ENCODE measurements at places on chromosomes 12 and 14.
A peak's percentile ranks its signal among the peaks of the same experiment; 100 is the strongest.

DNA sequence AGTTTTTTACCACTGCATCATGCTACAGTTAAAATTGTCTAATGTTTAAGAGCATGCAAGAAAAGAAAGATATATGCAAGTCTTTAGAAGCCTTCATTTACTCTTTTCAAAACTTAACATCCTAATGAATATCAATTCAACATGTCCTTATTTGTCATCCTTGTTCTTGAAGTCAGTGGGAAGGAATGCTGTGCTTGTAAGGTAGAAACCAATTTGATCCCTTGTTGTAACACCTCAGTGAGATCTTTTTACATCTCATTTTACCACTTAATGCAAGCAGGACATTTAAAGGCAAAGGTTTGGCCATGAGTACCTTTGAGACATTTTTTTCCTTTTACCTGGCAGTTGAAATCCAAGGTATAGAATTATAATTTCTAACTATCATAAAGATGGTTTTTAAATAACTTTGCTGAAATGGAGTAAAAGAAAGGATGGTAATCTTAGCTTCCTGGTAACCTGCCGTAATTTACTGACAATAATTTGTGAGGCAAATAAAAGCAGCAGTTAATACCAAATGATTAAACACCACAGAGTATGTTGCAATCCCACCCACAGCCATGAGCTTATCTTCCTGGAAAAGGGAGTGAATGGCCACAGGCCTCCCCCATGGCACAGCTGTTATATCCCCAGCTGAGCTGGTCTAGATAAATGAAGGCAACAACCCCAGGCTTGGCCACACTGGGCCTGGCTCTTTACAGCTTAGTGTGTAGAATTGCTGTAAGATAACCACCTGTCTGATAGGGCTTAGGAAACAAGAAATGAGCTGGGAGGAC, 33.2 kb upstream of the STRN3 start:
- no peak for DNase-seq

DNA sequence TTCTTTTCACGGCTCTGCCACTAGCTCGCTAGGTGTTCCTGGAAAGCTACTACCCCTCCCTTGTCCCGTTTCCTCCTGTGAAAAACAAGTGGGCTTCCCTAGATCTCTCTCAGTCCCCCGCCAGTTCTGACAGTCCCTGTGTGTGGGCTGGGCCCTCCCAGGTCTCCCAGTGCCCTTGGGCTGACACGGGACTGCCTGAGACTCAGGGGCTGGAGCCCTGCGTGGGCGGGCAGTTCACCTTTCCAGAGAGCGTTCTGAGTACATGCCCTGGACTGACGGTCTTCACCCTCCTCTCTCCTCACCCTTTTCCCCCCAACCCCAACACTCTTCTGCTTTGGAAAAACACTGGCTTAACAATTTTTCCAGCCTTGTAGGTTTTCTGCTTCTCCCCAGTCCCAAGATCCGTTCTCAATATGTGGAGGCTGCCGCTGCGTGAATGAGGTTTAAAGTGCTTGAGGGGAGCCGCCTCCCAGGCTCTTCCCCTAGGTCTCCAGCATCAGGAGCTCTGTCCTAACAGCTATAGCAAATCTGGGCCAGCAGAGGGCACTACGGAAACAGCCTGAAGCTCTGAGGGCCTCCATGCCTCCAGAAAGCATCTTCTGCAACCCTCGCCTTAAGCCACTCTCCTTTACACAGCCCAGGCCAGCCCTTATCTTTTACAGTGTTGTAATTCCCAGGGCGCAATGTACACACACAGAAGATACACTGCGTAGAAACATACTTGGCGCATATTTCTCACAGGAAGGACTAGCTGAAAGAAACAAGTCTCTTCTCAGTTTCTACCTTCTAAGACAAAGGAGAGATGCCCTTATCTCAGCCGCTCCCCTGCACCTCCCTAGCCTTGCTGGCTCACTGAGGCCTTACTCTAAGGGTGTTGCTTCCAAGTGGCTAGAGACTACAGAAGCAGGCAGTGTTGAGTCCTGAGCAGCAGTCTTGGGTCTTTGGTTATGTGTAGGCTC, 10.4 kb upstream of the DCD start:
- DNase-seq = peak; percentile 1

DNA sequence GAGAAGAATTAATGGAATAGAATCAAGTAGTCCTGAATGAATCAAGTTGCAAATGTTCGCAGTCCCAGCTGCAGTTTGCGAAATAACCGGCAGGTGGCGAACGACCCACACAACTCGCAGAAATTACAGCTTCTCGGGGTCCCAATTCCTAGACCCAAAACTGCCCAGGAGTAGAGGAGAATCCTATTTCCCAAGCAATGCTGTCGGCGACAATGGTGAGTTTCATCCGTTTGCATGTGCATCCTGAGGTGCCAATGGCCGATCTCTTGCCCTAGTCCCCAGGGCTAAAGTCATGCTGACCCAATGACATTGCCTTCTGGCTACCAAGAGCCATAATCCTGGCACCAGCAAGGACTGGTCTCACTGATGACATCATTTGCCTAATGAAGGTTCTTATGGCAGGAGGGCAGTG, 8.5 kb upstream of the ASCL1 start:
- DNase-seq = no peak

- DNase-seq = peak; percentile 72
Observed at GRCh38 chr12:14884458-14884878, 1.2 kb downstream of the MGP start.

DNA sequence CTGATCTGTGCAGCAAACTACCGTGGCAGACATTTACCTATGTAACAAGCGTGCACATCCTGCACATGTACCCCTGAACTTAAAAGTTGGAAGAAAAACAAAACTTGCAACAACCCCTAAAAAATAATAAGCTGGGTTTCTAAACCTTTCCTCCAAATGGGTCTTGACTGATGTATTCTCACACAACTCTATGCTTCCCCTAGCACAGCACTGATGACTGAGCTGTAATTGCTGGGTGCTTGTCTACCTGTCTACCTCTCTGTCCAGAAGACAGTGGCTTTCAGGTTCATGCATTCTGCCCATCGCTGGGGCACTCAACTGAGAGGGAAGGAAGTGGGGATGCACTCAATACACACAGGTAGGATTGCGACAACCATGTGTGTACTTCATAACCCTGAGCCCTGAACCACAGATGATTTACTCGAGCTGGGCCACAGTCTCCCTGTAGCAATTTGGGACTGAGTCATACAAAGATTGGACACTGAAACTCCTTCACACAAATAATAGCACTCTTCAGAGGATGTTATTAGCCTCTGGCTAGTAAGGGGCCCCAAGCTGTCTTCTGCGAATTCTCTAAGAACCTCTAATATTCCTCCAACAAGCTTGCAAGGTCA, 44.8 kb upstream of the TMPO start:
- DNase-seq = no peak

DNA sequence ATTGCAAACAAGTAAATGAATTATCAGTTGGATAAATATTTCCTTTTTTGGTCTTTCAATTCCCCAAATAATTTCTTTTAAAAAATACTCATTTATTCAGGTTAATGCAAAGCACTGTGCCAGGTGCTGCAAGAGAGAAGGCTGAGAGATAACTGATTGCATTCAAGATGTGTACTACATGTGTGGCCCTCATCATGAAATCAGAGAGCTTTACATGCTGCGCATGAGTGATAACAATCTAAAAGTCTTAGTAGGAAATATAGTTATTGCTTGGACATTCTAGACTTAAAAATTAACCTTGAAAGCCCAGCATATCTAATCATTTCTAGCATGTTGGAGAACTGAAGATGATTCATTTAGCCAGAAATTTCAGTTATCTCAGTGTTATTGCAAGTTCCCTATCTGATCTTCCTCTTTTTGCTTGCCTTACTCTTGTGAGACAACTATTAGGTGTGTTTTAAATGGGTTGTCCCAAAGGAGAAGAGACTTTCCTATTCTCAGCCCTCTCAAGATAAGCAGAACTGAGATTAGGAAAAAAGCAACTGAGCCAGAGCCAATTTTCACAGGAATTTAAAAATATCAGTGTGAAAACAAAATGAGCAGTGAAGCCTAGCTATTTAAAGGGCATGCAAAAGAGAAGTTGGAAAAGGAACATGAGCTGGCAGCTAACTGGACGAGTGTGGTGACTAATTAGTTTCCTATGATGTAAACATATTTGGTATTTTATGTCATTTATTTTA, 60.9 kb downstream of the PLEKHA5 start:
- DNase-seq = no peak

- DNase-seq = no peak
Observed at GRCh38 chr12:45703942-45704341, 25.6 kb upstream of the ARID2 start.

GRCh38 chr12:101941306-101942249, 64.2 kb downstream of the DRAM1 start:
- DNase-seq = no peak

DNA sequence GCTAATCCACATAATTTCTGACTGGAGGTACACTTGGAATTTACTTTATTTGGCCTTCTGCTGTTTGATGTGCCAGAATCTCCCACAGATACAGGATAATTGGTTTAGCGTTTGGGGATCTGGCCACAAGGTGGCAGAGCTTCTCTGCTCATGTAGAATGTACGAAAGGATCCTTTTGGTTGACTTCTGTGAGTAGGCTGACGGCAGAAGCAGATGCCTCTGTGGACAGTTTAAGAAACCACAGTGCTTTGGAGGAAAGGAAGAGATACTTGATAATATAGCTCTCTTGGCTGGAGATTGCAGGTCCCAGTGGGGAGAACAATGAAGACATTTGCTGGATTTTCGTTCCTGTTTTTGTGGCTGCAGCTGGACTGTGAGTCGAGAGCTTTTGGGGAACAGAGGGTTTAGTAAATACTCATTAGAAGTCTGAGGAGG, 75.3 kb upstream of the OR4E1 start:
- DNase-seq = peak; percentile 8

GRCh38 chr12:100453951-100454350, 19.7 kb upstream of the NR1H4 start:
- no peak for DNase-seq

GRCh38 chr12:55978393-55978792, 4.5 kb downstream of the RAB5B start:
- DNase-seq = no peak

DNA sequence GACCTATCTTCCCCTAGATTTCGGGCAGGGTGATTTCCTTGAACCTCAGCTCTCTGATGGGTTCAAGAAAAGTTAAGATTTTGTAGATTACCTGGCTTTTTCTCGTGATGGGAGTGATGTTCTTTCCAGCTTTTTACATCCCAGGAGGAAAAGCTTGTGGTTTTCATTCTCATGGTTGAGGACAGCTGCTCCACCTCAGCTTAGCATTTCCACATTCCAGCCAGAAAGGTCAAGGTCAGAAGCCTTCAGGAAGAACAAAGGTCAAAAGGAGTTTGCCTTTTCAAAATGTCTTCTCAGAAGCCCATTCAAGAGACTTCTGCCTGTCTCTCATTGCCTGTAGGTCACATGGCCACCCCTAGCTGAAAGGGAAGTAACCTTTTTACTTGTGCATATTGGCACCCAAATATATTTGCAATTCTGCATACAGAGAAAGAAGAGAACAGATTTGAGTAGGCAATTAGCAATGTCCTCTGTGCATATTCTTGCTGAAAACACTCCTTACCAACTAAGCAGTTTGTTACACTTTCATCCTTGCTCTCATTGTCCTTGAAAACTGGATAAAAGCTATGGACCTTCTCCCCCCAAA, 6.6 kb upstream of the ADGRD1 start:
- no peak for DNase-seq

GRCh38 chr14:20247646-20248246, 8.7 kb downstream of the OR11H4 start:
- DNase-seq = no peak

GRCh38 chr12:88351146-88351545, 209.0 kb downstream of the TMTC3 start:
- DNase-seq = no peak

- DNase-seq = no peak
Observed at GRCh38 chr12:92288561-92288960, 142.9 kb upstream of the BTG1 start.

DNA sequence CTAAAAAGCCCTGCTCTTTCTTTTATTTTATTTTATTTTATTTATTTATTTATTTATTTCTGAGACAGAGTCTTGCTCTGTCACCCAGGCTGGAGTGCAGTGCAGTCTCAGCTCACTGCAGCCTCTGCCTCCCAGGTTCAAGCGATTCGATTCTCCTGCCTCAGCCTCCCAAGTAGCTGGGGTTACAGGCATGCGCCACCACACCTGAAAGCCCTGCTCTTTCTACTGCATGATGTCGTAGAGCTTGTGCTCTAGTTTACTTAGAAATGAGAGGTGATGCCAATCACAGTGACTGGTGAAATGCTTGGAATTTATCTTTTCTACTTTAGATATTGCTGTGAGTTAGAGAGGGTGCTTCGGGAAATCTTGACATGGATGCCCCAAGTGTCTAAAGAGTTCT, 54.5 kb downstream of the DAD1 start:
- no peak for DNase-seq

- no peak for DNase-seq
Observed at GRCh38 chr12:59780605-59781135, 184.8 kb downstream of the SLC16A7 start.

DNA sequence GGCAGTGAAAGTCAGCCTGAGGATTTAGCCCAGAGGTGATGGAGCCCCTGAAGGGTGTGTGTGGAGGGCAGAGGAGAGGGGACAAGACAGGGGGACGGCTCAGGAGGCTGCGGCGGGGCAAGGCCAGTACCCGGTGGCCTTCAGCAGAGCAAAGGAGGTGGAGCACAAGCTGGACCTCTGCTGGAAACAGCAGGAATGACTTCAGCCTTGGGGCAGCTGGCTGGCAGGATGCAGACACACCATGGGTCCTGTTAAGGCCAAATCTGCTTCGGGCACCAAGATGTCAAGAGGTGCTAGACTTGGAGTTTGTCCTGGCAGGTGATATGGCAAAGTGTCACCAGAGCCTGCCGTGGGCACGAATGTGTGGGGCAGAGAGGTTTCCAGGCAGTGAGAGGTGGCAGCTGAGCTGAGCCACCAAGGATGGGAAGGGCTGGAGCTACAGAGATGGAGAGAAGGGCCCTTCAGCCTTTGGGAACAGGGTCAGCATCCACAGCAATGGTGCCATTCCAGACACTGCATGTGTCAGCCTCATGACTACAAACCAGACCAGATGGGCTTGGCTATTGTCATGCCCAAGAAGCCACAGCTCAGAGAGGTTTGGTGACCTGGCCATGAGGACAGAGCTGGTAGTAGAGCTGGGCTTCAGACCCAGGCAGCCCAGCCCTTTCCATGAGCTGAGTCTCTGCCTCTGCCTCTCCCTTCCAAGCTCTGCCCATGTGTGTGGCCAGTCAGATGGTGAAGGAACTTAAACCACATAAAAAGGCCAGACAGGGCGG, 91.9 kb downstream of the LGMN start:
- DNase-seq = no peak

- DNase-seq = no peak
Observed at GRCh38 chr12:68420225-68421010, 88.3 kb upstream of the MDM1 start.

DNA sequence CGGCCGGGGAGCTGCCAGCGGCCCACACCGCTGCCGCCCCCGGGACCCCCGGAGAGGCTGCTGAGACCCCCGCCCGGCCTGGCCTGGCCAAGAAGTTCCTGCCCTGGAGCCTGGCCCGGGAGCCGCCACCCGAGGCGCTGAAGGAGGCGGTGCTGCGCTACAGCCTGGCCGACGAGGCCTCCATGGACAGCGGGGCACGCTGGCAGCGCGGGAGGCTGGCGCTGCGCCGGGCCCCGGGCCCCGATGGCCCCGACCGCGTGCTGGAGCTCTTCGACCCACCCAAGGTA, 12.8 kb downstream of the SH2B3 start:
- DNase-seq = no peak
